ENCODE measurements at places on chromosomes 7 and 10.

GRCh38 chr7:3710531-3710930, 409.5 kb downstream of the SDK1 start:
- DNase-seq, result no peak

GRCh38 chr10:72076756-72077155, 11.6 kb downstream of the SPOCK2 start:
- no peak for DNase-seq

DNA sequence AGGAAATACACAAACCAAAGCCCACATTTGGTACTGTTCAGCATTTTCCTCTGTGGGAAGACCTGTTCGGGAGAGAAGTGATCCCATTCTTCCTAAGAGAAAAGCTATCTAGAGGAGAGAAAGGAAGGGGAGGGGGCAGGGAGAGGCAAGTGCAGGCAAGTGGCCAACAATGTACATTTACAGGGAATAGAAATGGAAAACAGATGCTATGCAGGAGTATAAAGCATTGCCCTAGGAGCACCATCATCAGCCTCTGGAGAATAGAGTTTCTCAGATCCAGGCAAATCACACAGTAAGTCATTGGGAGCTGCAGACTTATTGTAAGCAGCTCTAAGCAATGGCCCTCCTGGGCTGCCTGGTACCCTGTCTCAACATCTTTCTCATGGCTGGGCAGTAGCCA, 424.4 kb upstream of the AUTS2 start:
- DNase-seq, result no peak

- DNase-seq, result no peak
Measured at GRCh38 chr10:69685426-69685801, 55.4 kb downstream of the FAM241B start.

DNA sequence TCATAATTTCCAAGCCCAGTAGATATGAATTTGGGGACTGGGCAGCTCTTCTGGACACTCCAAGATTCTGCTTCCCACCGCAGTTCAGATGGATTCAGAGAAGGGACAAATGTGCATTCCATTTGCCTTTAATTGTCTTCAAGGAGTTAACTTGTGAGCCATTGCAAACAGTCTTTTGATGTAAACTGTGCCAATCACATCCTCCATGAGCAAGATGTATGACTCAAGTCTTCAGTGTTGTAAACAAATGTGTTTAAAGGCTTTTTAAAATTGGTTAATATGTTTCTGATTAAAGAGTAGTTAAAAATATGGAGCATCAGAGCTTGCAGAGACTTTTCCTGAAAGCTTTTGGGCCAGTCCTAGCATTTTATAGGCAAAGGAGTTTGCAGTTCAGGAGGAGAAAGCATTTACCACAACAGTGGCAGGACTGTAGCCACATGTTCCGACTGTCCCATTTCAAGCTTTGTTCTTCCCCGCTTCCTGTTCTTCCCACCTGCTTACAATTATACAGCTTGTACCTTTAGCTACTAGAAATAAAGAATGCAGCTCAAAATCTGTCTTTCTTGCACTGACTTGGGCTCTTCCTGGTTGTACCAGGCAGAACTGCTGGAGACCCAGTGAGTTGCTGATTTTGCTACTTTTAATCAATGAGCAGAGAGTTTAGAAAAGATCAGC, 6.2 kb downstream of the SLC18A2 start:
- DNase-seq, result no peak
